ENCODE measurements at places on chromosomes 3 and 15.

- no peak for DNase-seq
Observed at GRCh38 chr15:98958918-98959639, 48.5 kb downstream of the PGPEP1L start.

DNA sequence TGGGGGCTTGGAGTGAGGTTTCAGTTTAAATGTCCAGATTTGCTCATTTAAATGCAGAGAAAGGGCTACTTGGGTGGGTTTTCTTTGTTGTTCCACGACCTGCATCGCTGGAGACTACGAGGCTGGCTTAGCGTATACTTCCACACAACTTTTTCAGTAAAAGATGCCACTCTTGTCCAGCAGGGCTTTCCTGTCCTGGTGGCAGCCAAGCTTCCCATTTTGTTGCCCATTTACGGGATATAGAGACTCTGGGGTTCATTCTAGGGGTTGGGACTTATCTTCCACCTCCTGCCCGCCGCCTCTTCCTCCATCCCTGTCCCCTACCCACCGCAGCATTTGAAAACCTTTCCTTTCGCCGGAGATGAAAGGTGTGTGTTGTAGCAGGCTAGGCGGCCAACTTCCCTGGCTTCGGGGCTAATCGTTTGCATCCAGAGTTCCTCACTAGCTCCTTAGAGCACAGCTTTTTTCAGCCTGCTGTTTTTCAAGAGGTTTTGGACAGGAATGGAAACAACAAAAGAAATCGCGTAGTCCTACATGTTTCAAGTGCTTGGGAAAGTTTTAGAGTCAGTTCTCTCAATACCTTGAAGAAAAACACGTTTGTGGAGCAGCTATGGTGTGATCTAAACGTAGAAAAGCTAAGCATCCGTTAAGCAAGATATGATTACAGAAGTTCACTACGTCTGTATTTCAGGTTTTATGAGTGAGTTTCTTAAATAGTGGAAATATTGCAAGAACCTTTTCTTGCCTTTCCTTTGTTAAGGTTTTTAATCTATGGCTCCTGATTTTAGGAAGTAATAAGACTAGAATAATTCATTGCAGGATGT lies 843 bp downstream of the CHRNA5 start:
- DNase-seq: no peak

- no peak for DNase-seq
Observed at GRCh38 chr3:134955874-134956273, 160.8 kb downstream of the EPHB1 start.

DNA sequence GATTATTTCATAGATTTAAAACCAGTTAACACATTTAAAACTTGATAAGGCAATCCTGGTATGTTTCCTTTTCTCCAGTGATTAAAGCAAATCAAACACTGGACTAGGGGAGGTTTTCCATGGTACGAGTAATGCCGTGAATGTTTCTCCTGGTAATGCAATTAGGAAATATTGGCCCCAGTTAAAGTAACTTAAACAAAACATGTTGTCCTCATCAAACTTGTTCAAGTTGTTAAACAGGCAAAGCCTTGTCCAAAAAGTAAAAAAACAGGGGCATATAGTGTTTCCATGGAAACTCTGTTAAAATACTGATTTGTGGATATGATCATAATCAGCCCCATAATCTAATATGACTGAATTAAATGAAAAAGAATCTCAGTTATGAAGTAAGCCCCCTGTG lies 13.1 kb upstream of the LRTM1 start:
- DNase-seq: no peak

DNA sequence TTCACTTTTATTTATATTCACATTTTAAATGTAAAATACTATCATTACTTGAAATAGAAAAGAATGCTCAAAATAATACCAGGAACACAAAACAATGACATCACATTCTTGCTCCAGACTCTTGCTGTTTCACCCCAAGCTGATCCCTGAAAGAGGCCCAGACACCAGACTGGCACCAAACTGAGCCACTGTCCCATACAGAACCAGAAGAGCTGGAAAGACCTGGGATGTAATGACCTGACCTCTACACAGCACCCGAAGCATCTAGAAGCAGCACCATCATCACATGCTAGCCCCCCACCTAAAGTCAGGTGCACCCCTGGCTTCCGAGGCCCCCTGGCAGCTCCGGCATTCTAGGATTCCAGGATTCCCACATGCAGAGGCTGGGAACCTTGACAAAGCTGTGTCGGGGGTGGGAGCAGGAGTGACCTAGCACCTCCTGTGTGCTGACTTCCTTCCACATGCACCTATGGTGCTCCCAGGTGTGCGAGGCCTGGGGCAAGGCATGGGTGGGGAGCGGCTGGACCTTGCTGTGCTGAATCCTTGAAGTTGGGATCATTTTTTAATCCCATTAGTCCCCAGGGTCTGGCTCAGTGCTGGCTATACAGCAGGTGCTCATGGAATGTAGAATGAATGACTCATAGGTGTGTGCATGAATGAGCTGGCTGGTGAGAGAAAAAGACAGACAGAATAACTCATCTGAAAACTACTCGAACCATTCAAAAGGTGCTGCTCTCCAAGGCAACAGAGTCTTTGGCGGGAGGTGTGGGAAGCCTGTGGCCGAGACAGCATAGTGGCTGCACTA lies 144.7 kb upstream of the IQSEC1 start:
- no peak for DNase-seq

GRCh38 chr3:3802046-3802445 lies 2.8 kb downstream of the LRRN1 start:
- DNase-seq: no peak

GRCh38 chr3:21729888-21730459 lies 21.0 kb downstream of the ZNF385D start:
- DNase-seq: no peak

GRCh38 chr3:104291437-104291851 lies 1075.3 kb upstream of the ALCAM start:
- no peak for DNase-seq

DNA sequence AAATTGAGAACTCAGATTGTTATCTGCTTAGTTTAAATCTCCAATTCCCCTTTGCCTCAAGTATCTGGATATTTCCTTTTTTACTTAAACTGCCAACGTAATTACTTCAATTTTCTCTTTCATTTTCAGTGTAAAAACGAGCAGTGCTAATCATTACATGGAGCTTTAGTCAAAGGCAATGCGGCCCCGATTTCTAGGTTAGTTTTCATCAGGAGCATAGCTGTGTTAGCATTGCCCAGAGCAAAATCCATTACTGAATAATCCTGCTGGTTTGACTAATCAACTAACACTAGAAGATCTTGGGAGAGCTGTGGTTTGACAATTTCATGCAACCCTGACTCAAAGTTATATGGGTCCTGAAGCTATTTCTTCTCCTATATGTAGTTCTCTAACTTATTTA lies 46.2 kb downstream of the ZPLD1 start:
- no peak for DNase-seq

GRCh38 chr15:41554915-41555314 lies 4.1 kb upstream of the TYRO3 start:
- no peak for DNase-seq

DNA sequence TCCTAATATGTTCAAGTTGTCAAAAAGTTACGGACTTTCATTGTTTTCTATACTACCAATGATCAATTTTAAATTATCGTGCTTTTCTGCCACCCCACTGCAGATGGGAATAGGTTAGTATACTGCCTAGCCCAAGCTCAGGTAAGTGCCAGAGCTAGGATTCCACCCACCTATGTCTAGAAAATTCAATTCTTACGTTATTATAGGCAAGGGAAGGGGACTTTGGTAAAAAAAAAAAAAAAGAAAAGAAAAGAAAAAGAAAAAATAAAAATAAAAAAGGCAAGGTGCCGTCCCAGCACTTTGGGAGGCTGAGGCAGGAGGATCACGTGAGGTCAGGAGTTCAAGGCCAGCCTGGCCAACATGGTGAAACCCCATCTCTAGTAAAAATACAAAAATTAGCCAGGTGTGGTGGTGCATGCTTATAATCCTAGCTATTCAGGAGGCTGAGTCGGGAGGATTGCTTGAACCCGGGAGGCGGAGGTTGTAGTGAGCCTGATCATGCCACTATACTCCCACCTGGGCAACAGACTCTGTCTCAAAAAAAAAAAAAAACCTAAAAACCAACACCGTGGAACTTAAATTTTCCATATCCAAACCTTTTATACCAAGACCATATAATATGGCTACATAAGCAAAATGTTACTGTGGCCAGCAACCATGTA lies 1.3 kb downstream of the RPL22L1 start:
- DNase-seq: no peak

DNA sequence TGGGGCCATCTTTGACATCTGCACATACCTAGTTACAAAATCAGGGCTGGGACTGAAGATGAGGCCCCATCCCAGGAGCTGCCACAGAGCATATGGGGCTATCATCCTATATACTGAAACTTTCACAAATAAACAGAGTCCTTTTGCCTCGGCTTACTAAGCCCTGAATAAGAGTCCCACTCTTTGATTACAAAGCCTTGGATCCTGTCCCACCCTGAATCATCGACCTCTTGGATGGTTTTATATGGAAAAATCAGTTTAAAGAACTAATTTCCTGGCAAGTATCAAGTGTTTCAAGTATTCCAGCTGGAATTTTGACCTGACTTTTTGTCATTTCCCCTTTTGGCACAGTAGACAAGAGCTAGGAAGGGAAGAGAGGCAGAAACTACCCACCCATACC lies 331.3 kb upstream of the FRG2C start:
- DNase-seq: no peak

GRCh38 chr3:28847736-28848135 lies 433.1 kb upstream of the RBMS3 start:
- DNase-seq: no peak

DNA sequence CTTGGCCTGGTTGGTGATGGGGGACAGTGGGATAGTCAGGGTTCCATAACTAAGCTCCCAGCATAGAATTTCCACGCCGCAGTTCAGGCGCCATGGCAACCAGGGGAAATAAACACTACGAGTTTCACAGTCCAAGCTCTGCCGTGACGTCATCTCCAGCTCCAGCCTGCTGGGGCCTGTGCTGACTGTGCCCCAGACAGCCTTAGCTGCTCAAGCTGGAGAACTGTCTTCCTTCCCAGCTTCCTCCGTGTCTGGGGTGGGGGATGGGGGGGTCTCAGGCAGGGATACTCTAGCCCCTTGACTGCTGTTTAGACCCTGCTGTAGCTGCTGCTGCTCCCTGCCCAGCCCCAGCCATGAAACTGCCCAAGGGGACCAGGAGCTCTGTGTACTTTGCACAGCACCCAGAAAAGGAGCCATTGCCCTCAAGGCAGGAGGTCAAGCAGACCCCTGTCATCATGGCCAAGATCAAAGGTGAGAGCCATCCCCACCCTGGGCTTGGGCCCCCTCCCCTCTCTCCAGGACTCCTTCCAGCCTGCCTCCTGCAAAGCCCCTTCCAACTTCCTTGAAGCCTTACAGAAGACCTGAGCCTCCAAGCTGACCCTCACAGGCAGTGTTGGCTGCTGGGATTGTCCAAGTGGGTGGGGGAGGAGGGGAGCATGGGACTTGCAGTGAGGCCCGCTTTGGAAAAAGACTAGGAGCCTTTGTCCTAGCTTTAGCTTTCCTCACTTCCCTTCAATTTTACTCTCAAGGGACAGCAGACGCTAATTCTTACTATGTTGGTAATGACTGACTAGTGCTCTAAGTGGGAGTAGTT lies 11.4 kb upstream of the CSPG4 start:
- DNase-seq: no peak
